ENCODE measurements at places on chromosomes 3 and 15.

- DNase-seq, result peak; percentile 29
Measured at GRCh38 chr3:181940703-181941102, 229.0 kb downstream of the SOX2 start.

- DNase-seq, result no peak
Measured at GRCh38 chr15:22958487-22959280, 21.5 kb downstream of the CYFIP1 start.

- DNase-seq, result peak; percentile 81
Measured at GRCh38 chr3:185724761-185725160, 100.1 kb downstream of the IGF2BP2 start.

GRCh38 chr15:67146875-67147381 is 81.5 kb downstream of the SMAD3 start:
- peak; percentile 71 for DNase-seq

- no peak for DNase-seq
Measured at GRCh38 chr3:174854987-174855386, 4.1 kb upstream of the NAALADL2 start.

- DNase-seq, result peak; percentile 69
Measured at GRCh38 chr3:193564012-193564411, 9.3 kb upstream of the ATP13A4 start.

GRCh38 chr15:74438206-74438605 is 4.4 kb upstream of the SEMA7A start:
- DNase-seq, result no peak
